ENCODE measurements at places on chromosomes 6 and 20.

DNA sequence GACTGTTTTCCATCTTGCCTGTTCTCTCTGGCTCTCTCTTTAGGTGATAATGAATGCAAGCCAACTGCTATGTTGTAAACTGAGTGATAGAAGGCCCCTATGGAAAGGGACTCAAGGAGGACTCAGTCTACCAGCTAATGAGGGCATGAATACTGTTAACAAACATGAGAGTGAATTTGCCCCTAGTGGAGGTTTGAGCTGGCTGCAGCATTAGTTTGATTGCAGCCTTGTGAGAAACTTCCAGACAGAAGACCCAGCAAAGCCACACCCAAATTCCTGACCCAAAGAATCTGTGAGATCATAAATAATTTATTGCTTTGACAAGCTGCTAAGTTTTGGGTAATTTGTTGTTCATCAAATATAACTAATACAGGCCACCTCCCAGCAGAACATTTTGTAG, 50.0 kb upstream of the PLCB1 start:
- DNase-seq = no peak

- no peak for DNase-seq
These were observed 41.8 kb upstream of the BMP6 start for GRCh38 chr6:7684076-7684475.

DNA sequence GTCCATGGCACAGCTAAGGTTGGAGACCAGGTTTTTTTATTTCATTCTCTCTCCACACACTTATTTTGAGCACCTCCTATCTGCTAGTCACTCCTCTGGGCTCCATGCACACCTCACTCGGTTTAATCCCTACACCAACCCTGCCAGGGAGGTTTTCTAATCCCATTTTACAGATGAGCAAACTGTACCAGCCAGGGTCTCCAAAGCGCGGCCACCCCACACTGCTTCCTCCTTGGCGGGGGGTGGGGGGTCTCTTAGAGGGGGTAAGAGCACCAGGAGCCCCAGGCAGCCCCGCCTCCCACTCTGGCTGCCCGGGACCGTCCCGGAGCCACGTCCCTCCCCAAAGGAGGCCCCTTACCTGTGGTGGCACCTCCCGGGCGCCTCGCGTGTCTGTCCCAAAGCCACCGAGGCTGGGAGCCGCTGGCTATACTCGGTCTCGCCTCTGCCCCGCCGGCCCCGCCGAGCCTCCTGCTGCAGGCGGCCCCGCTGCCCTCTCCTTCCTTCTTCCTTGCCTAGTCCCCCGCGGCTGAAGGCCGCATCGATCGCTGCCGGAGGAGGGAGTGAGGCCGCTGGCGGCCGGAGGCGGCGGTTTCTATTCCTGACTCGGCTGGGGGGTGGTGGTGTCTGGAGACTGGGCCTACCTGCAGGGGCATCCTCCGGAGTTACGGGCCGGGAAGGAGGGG, at the start of gene KCNS1:
Gene KCNS1 (minus strand): TSS at position 565 of the 683 bp plus-strand sequence. CDS start 1,891 bp downstream, outside the sequence.
- no peak for DNase-seq

- no peak for DNase-seq
These were observed 49.9 kb upstream of the ADGRF1 start for GRCh38 chr6:47091886-47092668.

DNA sequence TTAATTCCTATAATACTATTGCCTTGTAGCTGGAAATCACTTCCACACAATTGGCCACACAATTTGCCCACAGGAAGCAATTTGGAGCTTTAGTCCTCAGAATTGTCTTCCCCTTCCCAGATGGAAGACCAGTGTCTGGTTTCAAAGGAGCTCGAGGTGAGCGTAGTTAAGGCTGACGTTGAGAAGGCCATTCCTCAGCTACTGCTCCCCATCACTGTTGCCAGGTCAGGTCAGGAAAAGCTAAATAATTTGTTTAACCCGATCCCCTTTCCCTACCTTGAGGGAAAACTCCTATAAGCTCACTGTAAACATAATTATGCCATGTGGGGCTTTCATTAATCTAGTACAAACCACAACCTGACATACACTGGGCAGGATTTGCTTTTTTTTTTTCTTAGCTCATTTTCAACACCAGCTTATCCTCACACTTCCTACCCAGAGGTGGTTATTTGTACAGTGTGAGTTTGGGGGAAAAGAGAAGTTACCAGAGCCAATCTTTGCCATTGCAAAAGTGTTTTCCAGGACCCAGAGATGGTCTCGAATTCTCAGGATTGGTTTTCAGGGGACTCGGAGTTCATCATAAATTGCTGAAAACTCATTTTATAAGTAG, 242.7 kb downstream of the CLIC5 start:
- no peak for DNase-seq

GRCh38 chr20:52054123-52054522, 137.5 kb downstream of the ZFP64 start:
- peak; percentile 16 for DNase-seq

DNA sequence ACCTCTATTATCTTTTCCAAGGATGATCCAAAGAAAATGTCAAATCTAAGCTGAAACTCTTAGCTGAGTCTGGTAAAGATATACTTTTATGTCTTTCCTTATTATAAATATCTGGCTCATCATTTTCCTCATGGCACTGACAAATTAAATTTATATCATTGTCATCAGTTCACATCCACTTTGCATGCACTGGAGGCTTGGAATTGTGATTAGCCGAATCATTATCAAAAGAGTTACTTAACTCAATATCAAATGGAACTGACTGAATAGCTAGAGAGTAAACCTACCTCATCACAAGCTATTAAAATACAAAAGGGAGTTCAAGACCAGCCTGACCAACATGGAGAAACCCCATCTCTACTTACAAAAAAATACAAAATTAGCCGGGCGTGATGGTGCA, 713.9 kb upstream of the MARCKS start:
- DNase-seq = no peak

DNA sequence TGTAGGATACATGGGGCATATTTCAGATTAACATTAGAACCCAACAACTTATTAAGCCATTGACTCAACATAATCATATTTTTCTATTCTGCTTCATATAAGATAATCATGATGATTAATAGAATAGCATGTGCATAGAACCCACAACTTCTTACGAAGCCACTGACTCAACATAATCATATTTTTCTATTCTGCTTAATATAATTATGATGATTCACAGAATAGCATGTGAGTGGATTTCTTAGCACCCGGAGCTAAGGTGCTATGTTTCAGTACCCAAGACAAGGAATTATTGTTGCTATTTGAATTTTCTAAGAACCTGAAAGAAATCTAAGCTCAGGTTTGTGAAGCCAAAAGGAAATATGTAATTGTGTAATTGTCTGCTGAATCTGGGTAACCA, 96.8 kb downstream of the TENT5A start:
- no peak for DNase-seq

GRCh38 chr20:33082546-33082945, 3.1 kb downstream of the BPIFB4 start:
- no peak for DNase-seq

DNA sequence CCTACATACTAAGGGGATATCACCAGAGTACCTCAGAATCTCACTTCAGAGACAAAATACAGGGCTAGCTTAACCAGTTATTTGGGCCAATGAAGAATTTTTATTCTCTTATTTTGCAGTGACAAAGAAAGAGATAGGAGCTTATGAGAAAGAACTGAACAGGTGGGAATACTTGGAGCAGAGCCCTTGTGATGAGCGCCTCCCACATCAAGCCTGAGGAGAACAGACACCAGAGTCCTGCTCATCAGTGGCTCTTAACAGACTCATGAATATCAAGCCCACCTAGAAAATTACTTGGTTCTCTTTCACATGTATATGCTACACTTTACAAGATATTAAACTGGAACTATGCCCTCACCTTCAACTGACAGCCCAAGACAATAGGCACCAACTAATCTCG, 99.0 kb downstream of the FAXC start:
- no peak for DNase-seq

DNA sequence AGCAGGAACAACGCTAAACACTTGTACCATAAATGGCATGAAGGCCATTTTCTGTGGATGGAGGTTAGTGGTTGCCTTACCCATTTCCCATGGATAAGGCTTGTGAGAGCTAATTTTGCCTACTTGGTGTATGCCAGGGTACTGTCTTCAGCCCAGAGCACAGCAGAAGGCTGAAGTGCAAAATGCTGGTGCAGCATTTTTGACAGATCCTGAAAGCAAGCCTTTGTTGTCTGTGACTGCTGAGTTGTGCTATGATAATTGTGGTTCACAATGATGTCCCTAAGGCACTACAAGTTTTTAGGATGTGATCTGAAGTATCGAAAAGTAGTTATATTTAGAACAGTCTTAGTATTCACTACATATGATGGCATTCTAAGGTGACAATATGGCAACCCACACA, 14.7 kb upstream of the HMGN3 start:
- no peak for DNase-seq

DNA sequence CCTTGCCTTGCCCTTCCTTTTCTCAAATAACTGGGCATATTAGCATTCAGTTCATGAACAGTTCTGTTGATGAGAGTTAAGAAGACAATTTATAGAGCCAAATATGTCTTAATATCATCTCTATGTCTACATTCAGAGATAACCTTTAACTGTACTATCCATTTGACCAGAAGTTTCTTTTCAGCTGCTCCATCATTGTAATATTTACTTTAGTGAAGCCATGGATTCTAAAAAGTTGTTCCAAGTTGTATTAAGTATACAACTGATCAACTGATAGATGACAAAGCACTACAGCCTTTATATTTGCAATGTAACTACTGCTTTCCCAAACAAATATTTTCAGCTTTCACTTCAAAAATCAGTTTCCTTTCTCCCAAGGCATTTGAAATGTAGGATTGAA, 1252.7 kb downstream of the EPHA7 start:
- DNase-seq = no peak

GRCh38 chr6:75423386-75423785, 70.2 kb downstream of the FILIP1 start:
- DNase-seq = no peak

GRCh38 chr6:157994125-157994795, 12.6 kb downstream of the SYNJ2 start:
- DNase-seq = no peak

- DNase-seq = no peak
These were observed 176.6 kb downstream of the TSHZ2 start for GRCh38 chr20:53148771-53149147.

DNA sequence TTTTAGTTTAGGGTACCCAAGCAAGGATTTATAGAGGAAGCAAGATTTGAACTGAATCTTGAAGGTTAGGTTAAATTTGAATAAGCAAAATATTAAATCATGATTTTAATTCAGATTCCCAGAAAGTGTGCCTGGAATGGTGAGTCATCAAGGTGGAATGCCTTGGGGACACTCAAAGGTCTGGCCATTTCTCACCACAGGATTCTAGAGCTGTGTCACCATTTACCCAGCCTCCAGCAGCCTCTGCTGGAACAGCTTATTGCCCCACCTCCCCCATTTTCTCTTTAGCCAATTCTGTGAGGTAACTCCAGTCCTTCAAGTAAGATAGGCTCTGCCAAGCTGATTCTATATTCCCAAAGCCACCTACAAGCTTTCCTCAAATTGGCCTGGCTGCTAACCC, 181.4 kb downstream of the SIM1 start:
- DNase-seq = no peak

DNA sequence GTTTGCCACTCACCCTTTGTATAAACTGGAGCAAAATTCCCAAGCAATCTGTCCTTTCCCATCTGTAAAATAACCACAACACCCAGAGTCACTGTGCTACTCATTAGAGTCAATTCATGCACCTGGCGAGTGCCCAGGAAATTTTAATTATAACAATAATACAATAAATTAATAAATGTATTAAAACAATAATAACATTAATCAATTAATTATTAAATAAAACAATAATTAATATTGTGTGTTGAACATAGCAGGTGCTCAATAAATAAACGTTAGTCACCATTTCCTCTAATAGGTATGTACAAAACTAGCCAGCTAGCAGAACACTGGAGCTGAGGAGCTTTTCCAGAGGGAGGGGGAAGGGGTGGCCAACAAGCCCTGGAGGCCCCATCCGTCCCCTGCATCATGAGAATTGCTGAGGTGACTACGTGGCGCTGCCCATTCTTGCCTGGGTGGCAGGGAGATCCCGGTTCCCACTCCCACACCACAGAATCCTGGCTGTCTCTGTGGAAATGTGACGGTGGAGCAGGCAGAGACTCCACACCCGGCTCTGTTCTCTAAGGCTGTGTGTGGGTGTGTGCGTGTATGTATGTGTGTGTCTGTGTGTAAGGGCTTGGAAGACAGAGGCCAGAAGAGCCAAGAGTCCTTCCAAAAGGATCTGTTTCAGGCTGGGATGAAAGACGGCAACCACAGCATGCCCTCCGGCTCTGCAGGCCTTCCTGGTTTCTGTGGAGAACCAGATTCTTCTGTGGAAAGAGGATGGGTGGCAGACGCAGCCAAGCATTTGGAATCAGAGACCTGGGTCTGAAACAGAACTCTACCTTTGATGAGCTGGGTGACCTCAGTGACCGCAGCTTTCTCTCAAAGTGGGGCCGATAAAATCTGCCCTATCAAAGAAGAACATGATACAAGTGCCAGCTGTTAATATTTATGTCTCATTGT, 18.8 kb upstream of the EZR start:
- DNase-seq = no peak

DNA sequence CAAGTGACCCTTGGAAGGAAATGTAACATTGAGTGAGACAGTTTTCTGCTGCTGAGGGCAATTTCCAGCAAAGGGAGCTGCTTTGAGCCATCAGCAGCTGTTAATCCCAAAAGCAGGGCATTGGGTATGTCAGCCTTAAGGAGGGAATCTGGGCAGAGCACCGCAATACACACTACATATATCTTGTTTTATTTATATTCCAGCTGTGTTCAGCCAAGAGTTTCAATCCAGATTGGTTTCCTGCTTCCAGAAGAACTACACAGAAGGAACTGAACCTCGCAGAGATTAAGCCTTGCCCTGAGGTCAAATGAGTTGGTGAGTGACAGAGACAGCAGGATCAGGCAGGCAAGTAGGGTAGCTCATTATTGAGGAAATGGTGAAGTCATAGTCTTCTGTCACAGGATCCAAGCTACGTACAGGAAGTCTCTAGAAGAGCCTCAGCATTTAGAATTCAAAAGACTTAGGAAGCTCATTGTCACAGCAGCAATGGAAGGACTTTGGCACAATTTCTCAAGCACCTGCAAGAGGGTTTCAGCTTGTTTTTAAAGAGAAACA, 109.9 kb upstream of the HEY2 start:
- DNase-seq = no peak

DNA sequence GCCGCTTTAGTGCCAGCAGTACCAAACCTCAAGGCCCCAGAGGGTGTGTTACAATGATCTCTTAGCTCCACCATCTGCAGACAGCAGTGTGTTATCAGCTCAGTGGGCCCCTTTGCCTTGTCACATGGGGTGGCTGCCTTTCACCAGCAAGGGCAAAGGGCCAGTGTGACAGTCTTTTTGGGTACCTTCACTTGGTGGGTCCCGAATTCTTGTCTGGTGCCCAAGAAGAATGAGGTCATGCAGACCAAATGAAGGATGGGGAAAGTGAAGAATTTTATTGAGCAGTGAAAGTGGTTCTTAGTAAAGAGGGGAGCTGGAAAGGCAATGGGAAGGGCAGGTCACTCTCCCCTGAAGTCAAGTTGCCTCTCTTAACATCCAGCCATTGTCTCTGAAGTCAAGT, 2.9 kb upstream of the SMIM28 start:
- no peak for DNase-seq

GRCh38 chr6:56694002-56694401, 51.3 kb upstream of the DST start:
- DNase-seq = no peak

- DNase-seq = no peak
These were observed 28.6 kb downstream of the SLC23A2 start for GRCh38 chr20:4972506-4973251.

All from stimulated activated CD8-positive, alpha-beta memory T cell treated with anti-CD3 and anti-CD28 coated beads, Interleukin-2, amount 100 ng/mL, for 1 hour (primary cell).